ENCODE measurements at places on chromosomes 7 and 10.
A peak's percentile ranks its signal among the peaks of the same experiment; 100 is the strongest.

DNA sequence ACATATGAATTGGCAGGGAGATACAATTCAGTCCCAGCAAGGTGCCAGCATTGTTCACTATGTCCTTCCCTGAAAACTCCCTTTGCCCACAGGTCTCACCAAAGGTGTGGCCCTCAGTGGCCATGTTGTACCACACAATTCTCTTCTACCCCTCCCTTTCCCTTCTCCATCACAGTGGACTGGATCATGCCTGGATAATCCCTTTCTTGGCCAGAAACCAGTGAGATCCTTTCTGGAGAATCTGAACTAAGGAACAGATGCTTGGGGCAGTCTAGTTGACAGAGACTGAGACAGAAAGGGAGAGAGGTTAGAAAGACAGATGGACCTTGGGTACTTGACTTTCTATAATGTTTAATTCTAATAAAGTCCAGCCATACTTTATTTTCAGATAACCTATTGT, 9.5 kb downstream of the NMT2 start:
- H3K4me1 ChIP-seq, result peaks cover 31% of the 10 kb centered on the region
- peaks cover 11% of the 10 kb centered on the region for H3K36me3 ChIP-seq
- no peak overlapping the region for H3K27ac ChIP-seq
- H3K27me3 ChIP-seq, result no peaks in the 10 kb centered on the region

GRCh38 chr10:116752969-116753665, 10.8 kb upstream of the HSPA12A start:
- no peaks in the 10 kb centered on the region for H3K36me3 ChIP-seq
- DNase-seq, result no peak
- no peak overlapping the region for H3K27ac ChIP-seq

GRCh38 chr10:127414024-127414423, 135.1 kb upstream of the NPS start:
- DNase-seq, result no peak
- no peak overlapping the region for H3K27ac ChIP-seq
- H3K4me3 ChIP-seq, result no peak overlapping the region
- H3K36me3 ChIP-seq, result 0 out of 2 replicates have a peak, but pooled peaks cover 8% of the 10 kb centered on the region

- peaks cover 2% of the 10 kb centered on the region for H3K27me3 ChIP-seq
- no peak overlapping the region for H3K27ac ChIP-seq
- peaks cover 44% of the 10 kb centered on the region for H3K4me1 ChIP-seq
- no peak overlapping the region for H3K4me3 ChIP-seq
- no peaks in the 10 kb centered on the region for H3K36me3 ChIP-seq
Observed at GRCh38 chr7:55438085-55438756, 73.1 kb downstream of the LANCL2 start.

GRCh38 chr10:84356928-84357327, 28.5 kb downstream of the CCSER2 start:
- H3K27ac ChIP-seq, result no peak overlapping the region
- H3K27me3 ChIP-seq, result no peaks in the 10 kb centered on the region
- no peak for DNase-seq
- peaks cover 50% of the 10 kb centered on the region for H3K4me1 ChIP-seq
- no peak overlapping the region for H3K4me3 ChIP-seq

DNA sequence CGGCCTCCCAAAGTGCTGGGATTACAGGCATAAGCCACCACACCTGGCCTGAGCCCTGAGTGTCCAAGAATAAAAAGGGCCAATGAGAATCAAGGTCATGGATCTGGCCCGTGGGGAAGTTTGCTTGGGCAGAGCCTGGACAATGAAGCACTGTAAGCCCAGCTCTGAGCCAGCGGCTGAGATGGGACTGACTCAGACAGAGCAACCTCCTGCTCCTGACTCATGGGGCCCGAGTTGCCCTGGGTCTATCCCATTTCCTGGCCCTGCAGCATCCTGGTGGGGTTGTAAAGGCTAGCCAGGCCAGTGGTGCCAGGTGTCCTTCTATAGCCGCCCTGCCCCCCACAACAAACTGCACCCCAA, 5.2 kb upstream of the MYH16 start:
- no peak overlapping the region for H3K4me3 ChIP-seq
- peaks cover 2% of the 10 kb centered on the region for H3K27me3 ChIP-seq
- H3K27ac ChIP-seq, result peak overlapping the region; percentile 83
- H3K36me3 ChIP-seq, result peaks cover 8% of the 10 kb centered on the region

DNA sequence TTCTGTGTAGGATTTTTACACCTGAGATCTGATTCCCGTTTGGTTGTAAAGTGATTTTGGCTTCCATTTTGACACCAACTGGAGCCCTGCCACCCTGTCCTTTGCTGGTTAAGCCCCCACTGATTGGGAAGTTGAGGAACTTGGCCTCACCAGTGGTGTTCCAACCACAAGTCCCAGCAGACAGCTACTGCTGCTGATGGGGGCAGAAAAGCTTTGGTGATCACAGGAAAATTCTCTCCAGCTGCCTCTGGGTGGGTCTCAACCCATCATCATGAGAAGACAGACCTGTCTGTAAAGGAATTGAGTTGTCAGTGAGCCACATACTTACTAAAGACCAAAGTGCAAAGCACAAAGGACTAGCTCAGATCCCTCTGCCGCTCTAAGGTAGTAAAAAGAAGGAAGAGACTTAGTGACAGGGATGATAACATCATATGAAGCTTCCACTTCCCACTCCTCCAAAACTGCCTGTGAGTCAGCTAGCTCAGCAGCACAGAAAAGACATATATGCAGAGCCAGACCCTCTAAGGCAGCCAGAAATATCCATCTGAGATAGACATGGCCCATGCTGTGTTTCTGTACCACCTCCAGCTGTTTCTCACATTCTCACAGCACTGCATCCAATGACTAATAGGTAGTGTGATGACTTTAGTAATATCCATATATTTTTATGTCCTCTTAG, 22.4 kb upstream of the LRRC17 start:
- H3K27me3 ChIP-seq, result peaks cover 2% of the 10 kb centered on the region
- peak; percentile 46 for DNase-seq
- H3K4me3 ChIP-seq, result no peak overlapping the region
- H3K36me3 ChIP-seq, result no peaks in the 10 kb centered on the region
- peak overlapping the region; percentile 86 for H3K27ac ChIP-seq

- no peak overlapping the region for H3K27ac ChIP-seq
- H3K36me3 ChIP-seq, result no peaks in the 10 kb centered on the region
- peaks cover 3% of the 10 kb centered on the region for H3K27me3 ChIP-seq
- no peaks in the 10 kb centered on the region for H3K4me1 ChIP-seq
- DNase-seq, result no peak
Observed at GRCh38 chr7:136064081-136064480, 86.9 kb upstream of the MTPN start.

DNA sequence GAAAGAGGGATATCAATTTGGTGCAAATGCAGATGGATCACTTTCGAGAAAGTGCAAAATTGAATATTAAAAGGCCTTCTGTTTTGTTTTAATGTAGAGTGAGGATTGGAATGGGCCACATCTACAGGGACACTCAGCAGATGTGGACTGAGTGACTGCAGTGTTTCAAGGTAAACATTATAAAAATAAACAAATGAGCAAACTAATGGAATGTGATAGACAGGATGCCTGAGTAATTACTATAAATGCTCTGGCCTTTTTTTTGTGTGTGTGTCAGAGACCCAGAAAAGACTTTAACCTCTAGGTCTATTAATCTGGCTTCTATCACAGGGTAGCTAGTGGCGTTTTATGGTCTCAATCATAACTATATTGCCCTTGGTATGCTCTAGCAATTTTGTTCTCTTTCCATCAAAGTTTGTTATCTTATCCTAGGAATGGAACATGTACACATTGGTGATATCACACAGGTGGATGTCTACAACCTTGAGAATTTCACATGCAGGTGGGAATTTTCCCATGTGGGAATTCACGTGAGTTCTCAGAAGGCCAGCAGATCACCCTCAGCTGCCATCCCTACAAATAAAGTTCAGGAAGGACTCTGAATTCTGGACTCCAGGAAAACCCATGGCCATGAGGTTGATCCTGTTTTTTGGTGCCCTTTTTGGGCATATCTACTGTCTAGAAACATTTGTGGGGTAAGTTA, at the start of gene CPA2:
Gene CPA2 (plus strand): TSS at position 606 of the 703 bp plus-strand sequence. CDS start 19 bp downstream, at position 625.
- DNase-seq, result no peak
- peaks cover 24% of the 10 kb centered on the region for H3K27me3 ChIP-seq
- H3K4me1 ChIP-seq, result peaks cover 8% of the 10 kb centered on the region

- H3K4me3 ChIP-seq, result no peak overlapping the region
- H3K4me1 ChIP-seq, result no peaks in the 10 kb centered on the region
- peaks cover 2% of the 10 kb centered on the region for H3K27me3 ChIP-seq
- H3K27ac ChIP-seq, result no peak overlapping the region
Observed at GRCh38 chr7:37987732-37988131, 67.3 kb downstream of the EPDR1 start.

DNA sequence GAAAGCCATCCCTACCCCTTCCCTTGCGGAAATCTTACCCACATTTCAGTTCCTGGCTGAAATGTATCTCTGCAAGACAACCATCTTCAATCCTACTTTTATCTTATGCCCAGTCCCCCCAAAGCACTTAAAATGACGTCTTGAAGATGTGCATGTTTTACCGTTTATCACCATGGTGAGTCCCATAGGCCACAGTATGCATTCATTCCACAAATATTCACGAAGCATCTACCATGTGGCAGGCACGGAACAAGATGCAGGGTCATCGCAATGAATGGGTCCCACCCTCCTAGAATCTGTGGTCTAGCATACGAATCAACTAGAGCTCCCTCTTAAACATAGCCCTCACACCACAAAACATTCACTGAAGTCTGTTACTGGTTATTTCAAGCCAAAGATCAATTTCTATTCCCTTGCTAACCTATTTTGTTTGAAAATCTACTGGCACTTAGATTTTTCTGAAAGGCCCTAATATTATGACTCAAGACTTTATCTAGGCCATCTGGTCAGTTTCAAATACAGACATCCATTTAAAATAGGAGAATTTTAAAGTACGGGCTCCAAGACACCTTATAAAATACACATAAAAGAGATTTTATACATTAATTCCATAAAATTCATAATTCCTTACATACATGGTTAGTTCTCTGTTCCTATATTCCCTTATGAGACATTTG, 99.4 kb downstream of the PARD3 start:
- no peaks in the 10 kb centered on the region for H3K36me3 ChIP-seq
- no peaks in the 10 kb centered on the region for H3K27me3 ChIP-seq
- no peak for DNase-seq
- no peak overlapping the region for H3K27ac ChIP-seq
- H3K4me1 ChIP-seq, result peaks cover 54% of the 10 kb centered on the region

DNA sequence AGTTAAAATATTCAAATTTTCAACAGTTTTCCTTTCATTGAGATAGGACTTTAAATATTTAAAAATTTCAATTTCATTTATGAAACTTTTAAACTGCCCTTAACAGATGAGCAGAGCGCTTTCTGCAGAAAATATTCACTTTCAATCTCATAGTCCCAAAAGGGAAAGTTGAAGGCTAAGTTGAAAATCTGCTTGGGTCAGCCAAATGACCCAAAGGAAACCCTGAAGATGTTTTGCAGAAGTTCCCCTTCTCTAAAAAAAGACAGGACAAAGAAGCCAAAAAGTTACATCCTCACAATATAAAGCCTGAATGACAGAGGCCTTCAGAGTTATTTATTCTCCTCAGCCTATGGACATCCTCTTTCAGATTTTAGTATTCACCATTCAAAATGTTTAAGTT, 17.6 kb upstream of the SCIN start:
- H3K27ac ChIP-seq, result peak overlapping the region; percentile 44
- peaks cover 2% of the 10 kb centered on the region for H3K27me3 ChIP-seq
- no peak for DNase-seq
- H3K36me3 ChIP-seq, result peaks cover 17% of the 10 kb centered on the region
- peaks cover 65% of the 10 kb centered on the region for H3K4me1 ChIP-seq
- H3K4me3 ChIP-seq, result peak overlapping the region; percentile 23

DNA sequence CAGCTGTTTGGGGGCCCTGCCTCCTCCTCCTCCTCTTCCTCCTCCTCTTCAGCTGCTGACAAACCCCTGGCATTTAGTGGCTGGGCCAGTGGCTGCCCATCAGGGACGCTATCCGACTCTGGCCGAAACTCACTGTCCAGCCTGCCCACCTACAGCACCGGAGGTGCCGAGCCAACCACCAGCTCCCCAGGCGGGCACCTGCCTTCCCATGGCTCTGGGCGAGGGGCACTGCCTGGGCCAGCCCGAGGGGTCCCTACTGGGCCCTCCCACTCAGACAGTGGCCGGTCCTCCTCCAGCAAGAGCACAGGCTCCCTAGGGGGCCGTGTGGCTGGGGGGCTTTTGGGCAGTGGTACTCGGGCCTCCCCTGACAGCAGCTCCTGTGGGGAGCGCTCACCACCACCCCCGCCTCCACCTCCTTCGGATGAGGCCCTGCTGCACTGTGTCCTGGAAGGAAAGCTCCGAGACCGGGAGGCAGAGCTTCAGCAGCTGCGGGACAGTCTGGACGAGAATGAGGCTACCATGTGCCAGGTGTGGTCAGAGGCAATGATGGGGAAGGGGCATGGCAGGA, 4.1 kb downstream of the LZTS2 start:
- peaks cover 21% of the 10 kb centered on the region for H3K4me1 ChIP-seq
- H3K4me3 ChIP-seq, result no peak overlapping the region
- H3K36me3 ChIP-seq, result peaks cover 6% of the 10 kb centered on the region
- H3K27me3 ChIP-seq, result no peaks in the 10 kb centered on the region

GRCh38 chr7:108572480-108572879, 2.8 kb downstream of the DNAJB9 start:
- H3K36me3 ChIP-seq, result peaks cover 22% of the 10 kb centered on the region
- DNase-seq, result no peak
- H3K27me3 ChIP-seq, result no peaks in the 10 kb centered on the region

- H3K4me1 ChIP-seq, result peaks cover 43% of the 10 kb centered on the region
- no peak for DNase-seq
- H3K4me3 ChIP-seq, result no peak overlapping the region
- H3K27me3 ChIP-seq, result peaks cover 3% of the 10 kb centered on the region
- H3K27ac ChIP-seq, result no peak overlapping the region
Observed at GRCh38 chr10:44983895-44984278, 5.3 kb upstream of the DEPP1 start.

DNA sequence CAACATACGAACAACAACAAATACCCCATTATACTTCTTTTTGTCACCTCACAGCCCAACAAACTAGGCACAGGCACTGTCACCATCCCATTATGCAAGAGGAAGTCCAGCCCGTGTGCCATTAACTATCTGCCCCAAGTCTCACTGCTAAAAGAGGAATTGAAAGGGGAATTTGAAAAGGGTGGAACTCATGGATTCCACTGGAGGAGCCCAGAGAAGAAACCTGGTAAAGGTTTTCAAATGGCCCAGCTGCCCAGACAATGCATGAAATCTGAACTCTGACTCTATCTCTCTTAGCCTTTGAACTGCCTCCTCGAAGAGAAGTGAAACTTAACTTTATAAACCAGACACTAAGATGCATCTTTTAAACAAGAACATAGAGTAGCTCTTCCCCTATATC, 130.0 kb downstream of the PLXNA4 start:
- no peak for DNase-seq
- H3K27ac ChIP-seq, result no peak overlapping the region
- no peaks in the 10 kb centered on the region for H3K4me1 ChIP-seq
- no peaks in the 10 kb centered on the region for H3K36me3 ChIP-seq
- peaks cover 13% of the 10 kb centered on the region for H3K27me3 ChIP-seq
- no peak overlapping the region for H3K4me3 ChIP-seq

- peaks cover 1% of the 10 kb centered on the region for H3K27me3 ChIP-seq
- no peak overlapping the region for H3K4me3 ChIP-seq
- H3K4me1 ChIP-seq, result no peaks in the 10 kb centered on the region
- peaks cover 5% of the 10 kb centered on the region for H3K36me3 ChIP-seq
Observed at GRCh38 chr7:101833799-101834198, 16.4 kb downstream of the CUX1 start.
